ENCODE measurements at places on chromosomes 3 and 15.

- peaks cover 47% of the 10 kb centered on the region for H3K36me3 ChIP-seq
- H3K27ac ChIP-seq = no peak overlapping the region
- no peaks in the 10 kb centered on the region for H3K4me1 ChIP-seq
- DNase-seq = no peak
- H3K27me3 ChIP-seq = no peaks in the 10 kb centered on the region
Measured at GRCh38 chr3:15215996-15216395, 9.9 kb downstream of the CAPN7 start.

DNA sequence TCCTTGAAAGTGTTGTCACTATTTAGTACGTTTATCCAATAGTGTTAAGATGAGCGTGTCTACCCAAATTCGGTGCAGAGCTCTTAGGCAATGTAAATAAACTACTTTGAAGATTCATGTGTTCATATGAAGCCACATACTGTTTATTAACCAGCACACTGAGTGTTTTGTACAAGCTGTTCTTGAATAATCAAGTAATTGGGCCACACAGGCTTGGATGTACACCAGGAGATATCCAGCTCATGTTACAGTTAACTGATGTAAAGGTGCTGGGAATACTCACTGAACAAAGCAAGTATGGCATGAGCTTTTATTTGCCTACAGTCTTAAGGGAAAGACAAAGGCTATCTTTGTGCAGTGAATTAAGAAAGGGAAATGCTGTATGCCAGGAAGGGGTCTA, 632 bp upstream of the DHX36 start:
- peak overlapping the region; percentile 93 for H3K4me3 ChIP-seq
- no peak overlapping the region for H3K27ac ChIP-seq

GRCh38 chr15:99722406-99722805, 10.8 kb downstream of the LYSMD4 start:
- H3K27me3 ChIP-seq = no peaks in the 10 kb centered on the region
- peaks cover 28% of the 10 kb centered on the region for H3K36me3 ChIP-seq
- no peak overlapping the region for H3K4me3 ChIP-seq

- peak; percentile 69 for DNase-seq
- no peak overlapping the region for H3K27ac ChIP-seq
- H3K27me3 ChIP-seq = no peaks in the 10 kb centered on the region
- H3K4me3 ChIP-seq = no peak overlapping the region
- no peaks in the 10 kb centered on the region for H3K4me1 ChIP-seq
- H3K36me3 ChIP-seq = peaks cover 30% of the 10 kb centered on the region
Measured at GRCh38 chr15:99712415-99712814, 20.8 kb downstream of the LYSMD4 start.

GRCh38 chr3:46574881-46575576, 8.9 kb upstream of the LRRC2 start:
- peaks cover 13% of the 10 kb centered on the region for H3K4me1 ChIP-seq
- DNase-seq = peak; percentile 58
- H3K27me3 ChIP-seq = no peaks in the 10 kb centered on the region

DNA sequence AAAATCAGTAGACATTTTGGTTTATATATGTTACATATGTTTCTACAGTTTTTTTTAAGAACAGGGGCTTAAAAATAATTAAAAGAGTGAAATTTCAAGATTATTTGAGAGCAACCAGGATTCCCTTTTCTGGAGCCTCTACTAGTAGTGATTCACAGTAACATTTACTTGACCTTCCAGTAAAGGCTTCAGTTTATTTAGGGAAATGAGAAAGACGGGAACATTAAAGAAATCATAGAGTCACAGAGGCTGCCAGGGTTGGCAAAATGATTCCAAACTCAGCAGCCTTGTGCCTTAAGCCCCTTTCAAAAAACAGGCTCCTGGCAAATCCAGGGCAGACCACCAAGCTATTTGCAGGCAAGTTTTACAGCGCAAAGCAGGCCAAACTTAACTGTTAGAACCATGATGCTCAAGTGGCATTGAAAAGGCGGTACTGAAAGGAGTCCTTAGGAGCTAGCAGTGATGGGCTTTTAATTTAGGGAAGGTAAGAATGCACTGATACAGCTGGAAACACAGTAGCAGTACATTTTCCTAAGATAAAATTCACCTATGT, 201.1 kb upstream of the ADAMTS9 start:
- no peaks in the 10 kb centered on the region for H3K27me3 ChIP-seq
- H3K4me3 ChIP-seq = no peak overlapping the region
- no peaks in the 10 kb centered on the region for H3K36me3 ChIP-seq
- no peaks in the 10 kb centered on the region for H3K4me1 ChIP-seq

GRCh38 chr3:100370756-100371155, 30.1 kb downstream of the TOMM70 start:
- no peaks in the 10 kb centered on the region for H3K4me1 ChIP-seq
- H3K36me3 ChIP-seq = peaks cover 35% of the 10 kb centered on the region
- DNase-seq = no peak
- H3K27ac ChIP-seq = no peak overlapping the region

- no peak overlapping the region for H3K4me3 ChIP-seq
- H3K27ac ChIP-seq = no peak overlapping the region
- no peak for DNase-seq
- no peaks in the 10 kb centered on the region for H3K4me1 ChIP-seq
- no peaks in the 10 kb centered on the region for H3K27me3 ChIP-seq
- H3K36me3 ChIP-seq = peaks cover 12% of the 10 kb centered on the region
Measured at GRCh38 chr3:127492426-127492825, 98.1 kb downstream of the TPRA1 start.

GRCh38 chr3:148004331-148004730, 595.2 kb downstream of the ZIC1 start:
- no peaks in the 10 kb centered on the region for H3K36me3 ChIP-seq
- no peak for DNase-seq
- H3K27me3 ChIP-seq = no peaks in the 10 kb centered on the region
- no peak overlapping the region for H3K4me3 ChIP-seq
- no peaks in the 10 kb centered on the region for H3K4me1 ChIP-seq

DNA sequence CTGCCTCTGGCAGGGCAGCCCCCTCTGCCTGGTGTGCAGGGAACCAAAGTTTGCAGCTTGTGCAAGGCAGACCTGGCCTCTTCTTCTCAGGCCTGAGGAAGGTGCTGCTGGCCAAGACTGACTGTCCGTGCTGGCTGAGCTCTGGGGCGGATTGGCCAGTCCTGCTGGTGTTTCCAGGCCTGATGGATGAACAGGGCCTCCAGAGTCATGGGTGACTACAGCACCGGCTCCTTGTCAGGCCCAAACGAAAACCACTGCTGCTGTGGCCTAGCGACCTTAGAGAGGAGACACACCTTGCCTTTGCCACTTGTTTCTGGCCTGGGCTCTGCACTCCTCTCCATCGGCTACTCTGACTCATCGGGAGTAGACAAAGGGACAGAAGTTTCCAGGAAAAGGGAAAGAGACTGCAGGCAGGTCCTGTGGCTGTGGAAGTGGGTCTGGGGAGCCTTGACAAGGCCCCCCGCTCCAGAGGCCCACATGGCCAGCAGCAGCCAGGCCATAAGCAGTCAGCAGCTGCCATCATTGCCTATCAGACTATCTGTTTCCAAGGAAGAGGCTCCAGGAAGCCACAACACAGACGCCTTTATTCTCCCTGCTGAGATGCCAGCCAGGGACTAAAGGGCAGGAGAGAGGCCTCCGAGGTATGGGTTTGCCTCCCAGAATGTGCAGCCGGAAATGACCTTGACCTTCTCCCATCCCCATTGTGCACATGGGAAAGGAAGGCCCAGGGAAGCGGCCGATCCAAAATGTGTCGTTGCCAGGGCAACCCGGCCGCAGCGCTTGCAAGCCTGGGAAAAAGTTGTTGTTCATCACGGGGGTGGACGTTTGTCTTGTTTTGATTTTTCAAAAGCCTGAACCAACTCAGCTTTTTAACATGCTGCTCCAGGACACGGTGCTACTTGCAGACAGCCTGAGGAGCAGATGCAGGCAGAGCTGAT, 160.5 kb downstream of the CHSY1 start:
- no peak for DNase-seq
- no peaks in the 10 kb centered on the region for H3K36me3 ChIP-seq

DNA sequence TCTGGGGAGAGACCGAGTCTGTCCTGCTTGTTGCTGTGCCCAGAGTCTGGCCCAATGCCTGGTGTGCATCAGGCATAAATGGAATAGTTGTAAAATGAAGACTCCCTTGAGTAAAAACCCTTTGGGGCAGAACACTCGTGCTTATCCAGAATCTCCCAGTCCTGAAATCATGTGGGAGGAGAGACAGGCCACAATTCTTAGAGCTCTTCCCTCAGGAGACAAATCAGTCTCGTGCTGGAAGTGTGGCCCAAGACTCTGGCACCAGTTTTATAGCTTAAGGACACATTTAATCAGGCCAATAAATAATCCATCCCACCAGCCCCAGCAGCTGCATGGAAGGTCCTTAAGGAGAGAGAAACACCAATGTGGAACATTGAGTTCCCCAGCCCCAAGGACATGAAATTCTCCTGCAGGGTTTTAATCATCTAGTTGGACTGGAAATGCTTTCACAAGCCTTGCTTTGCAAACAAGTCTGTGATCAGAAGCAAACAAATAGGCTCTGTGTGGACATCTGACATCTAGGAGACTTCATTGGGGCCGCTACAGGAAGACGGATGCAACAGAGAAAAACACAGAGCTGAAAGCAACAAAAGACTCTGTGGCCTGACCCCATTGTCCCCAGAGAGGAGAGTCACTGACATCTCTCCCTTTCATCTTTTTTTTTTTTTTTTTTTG, 70.4 kb downstream of the LSM3 start:
- no peaks in the 10 kb centered on the region for H3K36me3 ChIP-seq
- no peak overlapping the region for H3K27ac ChIP-seq
- no peaks in the 10 kb centered on the region for H3K4me1 ChIP-seq
- no peak overlapping the region for H3K4me3 ChIP-seq
- no peak for DNase-seq

- no peaks in the 10 kb centered on the region for H3K36me3 ChIP-seq
- H3K27ac ChIP-seq = peak overlapping the region; percentile 21
- H3K4me3 ChIP-seq = no peak overlapping the region
- H3K4me1 ChIP-seq = peaks cover 9% of the 10 kb centered on the region
Measured at GRCh38 chr3:132351222-132351806, 34.1 kb downstream of the ACP3 start.

GRCh38 chr3:149005416-149005815, 14.1 kb downstream of the GYG1 start:
- peaks cover 14% of the 10 kb centered on the region for H3K36me3 ChIP-seq
- H3K4me1 ChIP-seq = peaks cover 6% of the 10 kb centered on the region
- H3K27ac ChIP-seq = no peak overlapping the region
- DNase-seq = no peak

DNA sequence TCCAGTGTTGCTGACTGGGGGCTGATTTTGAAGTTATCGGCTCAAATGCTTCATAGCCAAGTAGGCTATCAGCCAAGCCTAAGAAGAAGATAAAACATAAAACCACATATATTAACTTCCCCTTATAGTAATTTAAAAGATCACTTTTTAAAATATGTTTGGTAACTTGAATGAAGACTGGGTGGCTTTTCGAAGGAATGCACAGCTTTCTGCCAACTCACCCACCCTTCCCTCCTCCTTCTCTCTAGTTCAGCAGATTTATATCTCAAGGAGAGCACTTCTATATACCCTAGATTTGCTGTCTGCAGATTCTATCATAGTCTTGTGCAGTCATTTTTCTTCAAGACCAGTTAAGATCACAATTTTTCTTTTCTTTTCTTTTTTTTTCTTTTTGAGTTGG, 189.4 kb upstream of the CHRM5 start:
- no peaks in the 10 kb centered on the region for H3K4me1 ChIP-seq
- no peak overlapping the region for H3K27ac ChIP-seq
- H3K27me3 ChIP-seq = no peaks in the 10 kb centered on the region
- H3K4me3 ChIP-seq = no peak overlapping the region
- H3K36me3 ChIP-seq = no peaks in the 10 kb centered on the region
